ENCODE measurements at places on chromosomes 1 and 21.

DNA sequence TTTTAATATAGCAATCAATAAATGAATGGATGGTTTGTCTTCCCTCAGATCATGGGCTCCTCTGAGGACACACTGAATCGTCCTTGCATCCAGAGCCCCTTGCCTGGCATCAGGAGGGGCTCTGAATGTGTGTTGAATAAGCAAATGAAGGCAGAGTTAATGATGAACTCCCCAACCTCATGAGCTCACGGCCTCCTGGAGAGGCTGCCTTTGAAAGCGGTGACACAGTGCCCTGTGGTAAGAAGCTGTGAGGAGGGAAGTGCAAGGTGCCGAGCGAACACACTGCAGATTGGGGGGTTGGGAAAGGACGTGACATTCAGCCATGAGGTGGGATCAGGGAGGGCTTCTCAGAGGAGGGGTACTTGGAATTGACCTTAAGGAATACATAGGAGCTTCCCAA is 3.2 kb upstream of the PARS2 start:
- DNase-seq: no peak

GRCh38 chr1:169363046-169363730 is 4.4 kb downstream of the NME7 start:
- DNase-seq: no peak

DNA sequence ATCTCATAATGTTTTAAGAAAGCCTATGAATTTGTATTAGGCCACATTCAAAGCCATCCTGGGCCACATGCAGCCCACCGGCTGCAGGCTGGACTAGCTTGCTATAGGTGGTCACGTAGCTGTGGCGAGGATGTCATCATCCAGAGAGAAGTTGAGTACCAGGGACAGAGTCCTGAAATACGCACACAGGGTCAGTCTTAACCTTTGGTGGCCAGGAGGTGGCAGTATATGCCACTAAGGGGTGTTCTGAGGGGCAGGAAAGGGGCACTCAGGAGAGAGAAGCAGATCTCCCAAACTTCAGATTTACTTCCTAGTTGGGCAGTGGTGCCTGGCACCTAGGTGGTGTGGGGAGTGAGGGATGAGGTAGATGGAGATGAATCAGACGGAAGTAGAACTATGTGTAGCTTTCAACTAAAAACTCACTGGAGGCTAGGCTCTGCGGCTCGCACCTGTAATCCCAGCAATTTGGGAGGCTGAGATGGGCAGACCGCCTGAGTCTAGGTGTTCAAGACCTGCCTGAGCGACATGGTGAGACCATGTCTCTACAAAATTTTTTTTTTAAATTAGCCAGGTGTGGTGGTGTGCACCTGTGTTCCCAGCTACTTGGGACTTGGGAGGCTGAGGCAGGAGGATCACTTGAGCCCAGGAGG is 16.3 kb upstream of the CDK18 start:
- DNase-seq: no peak

DNA sequence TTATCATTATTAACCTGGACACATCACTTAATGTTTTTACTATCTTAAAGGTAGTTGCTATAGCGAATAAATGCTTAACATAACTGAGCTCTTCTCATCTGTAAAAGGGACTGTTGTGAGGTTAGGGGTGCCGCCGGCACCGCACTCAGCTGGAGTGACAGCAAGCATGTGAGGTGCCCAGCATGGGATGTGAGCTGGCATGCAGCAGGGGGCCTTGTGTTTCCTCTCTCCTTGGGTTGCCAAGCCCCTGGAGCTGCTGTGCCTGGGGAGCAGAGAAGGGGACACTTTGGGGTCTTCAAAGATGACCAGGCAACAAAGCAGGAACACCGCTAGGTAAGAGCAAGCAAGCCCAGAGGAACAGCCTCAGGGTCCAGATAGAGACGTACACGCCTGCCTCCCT is 2.1 kb upstream of the ZC3H12A start:
- DNase-seq: no peak

- no peak for DNase-seq
Measured at GRCh38 chr1:90335558-90335957, 340.6 kb downstream of the ZNF326 start.

GRCh38 chr1:9397047-9397446 is 104.4 kb downstream of the SPSB1 start:
- DNase-seq: no peak

GRCh38 chr1:3453891-3454810 is at the start of gene ARHGEF16:
Gene ARHGEF16, plus strand, starts transcription at chr1:3454665. Its CDS starts 8,420 bp downstream, at chr1:3463085.
- DNase-seq: no peak

- no peak for DNase-seq
Measured at GRCh38 chr1:244006961-244007360, 44.1 kb upstream of the ZBTB18 start.

DNA sequence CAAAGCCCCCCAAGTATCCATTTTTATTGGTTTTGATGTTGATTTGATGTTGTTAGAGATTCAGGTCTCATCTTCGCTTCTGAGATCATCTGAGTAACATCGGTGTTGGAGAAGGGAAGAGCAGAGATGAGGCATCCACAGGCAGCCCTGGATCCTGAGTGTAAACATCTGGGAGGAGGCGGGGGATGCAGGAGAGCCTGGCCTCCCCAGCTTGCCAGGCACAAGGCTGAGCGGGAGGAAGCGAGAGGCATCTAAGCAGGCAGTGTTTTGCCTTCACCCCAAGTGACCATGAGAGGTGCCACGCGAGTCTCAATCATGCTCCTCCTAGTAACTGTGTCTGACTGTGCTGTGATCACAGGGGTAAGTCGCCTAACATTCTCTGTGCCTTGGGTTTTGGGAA is at the start of gene PROK1:
PROK1 (plus strand) TSS at position 221 of the 400 bp plus-strand sequence; CDS start at position 289, 68 bp downstream.
- no peak for DNase-seq

- DNase-seq: no peak
Measured at GRCh38 chr1:230136453-230137336, 69.7 kb downstream of the GALNT2 start.

DNA sequence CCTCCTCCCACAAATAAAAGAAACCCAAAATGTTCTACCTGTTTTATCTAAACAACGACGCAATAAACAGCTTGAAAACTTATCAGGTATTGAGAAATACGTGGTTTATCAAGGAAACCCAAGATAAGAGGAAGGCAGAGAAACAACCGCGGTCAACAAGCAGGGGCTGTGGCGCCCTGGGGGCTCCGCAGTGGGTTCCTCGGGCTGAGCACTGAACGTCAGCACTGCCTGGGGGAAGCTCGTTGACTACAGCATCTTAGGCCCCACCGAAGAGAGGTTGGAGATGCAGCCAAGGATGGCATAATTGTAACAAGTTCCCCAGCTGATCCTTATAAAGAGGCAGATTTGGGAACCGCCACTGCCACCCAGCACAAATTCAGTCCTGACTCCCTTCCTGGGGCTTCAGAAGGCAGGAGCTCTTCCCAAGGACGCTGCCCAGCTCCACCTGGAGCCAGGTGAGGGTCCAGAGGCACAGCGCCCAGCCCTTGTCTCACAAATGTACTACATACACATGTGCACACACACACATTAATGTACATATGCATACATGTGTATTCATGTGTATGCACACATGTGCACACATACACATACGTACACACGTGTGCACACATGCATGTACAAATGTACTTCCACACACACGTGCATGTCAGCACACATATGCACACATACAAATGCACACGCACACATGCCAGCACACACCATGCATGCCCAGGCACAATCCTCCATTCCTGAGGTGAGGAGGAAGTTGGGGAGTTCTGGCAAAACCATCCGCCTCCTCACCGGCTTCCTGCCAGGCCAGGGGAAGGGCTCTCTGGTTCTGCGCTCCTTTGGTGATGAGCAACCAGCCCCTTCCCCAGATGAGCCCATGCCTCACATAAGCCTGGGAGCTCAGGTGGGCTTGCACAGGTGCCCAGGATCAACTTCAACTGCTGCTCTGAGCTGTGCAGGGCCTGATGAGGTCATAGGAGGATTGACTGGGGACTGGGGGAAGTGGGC is 251.1 kb downstream of the NPHP4 start:
- DNase-seq: peak; percentile 16

DNA sequence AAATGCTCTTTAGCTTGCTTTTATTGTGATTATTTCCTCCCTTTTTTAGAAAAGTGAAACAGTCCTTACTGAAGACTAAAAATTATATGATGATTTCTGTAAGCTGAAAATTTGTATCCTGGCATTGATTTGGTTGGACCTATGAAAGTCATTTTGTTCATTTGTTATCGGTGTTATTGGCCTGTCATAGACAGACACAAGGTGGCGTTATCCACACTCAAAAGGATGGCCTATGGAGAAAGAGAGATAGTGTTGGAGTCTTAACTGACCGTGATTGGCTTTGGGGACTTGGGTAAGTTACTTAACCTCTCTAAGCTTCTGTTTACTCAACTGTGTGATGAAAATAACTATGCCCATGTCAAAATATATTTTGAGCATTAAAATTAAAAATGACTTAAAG is 203.6 kb upstream of the CHODL start:
- DNase-seq: no peak

DNA sequence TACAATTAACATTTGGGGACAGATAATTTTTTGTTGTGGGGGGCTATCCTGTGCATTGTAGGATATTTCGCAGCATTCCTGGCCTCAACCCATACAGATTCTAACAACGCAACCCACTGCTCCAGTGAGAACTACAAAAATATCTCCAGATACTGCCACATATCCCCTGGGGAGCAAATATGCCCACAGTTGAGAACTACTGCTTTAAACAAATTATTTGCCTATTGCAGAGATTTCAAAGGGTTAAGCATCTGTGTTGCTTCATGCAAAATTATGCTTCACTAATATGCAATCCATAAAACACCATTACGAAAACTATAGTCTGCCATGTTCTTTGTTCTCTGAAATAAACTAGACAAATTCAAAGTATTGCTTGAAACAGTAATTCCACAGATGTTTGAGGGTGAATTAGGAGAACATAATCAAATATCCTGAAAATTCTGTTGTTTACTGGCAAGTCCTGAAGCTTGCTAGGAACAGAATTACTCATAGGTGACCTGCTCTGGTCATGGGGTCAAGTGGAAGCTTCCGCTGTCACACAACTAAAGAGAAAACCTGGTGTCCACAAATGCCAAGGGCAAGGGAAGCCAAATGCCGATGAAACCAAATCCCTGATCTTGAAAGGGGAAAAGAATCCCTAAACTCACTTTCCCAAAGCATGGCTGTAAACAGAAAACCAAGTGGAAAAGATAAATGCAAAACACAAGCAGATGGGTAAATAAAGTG is 149.4 kb downstream of the RERE start:
- no peak for DNase-seq

DNA sequence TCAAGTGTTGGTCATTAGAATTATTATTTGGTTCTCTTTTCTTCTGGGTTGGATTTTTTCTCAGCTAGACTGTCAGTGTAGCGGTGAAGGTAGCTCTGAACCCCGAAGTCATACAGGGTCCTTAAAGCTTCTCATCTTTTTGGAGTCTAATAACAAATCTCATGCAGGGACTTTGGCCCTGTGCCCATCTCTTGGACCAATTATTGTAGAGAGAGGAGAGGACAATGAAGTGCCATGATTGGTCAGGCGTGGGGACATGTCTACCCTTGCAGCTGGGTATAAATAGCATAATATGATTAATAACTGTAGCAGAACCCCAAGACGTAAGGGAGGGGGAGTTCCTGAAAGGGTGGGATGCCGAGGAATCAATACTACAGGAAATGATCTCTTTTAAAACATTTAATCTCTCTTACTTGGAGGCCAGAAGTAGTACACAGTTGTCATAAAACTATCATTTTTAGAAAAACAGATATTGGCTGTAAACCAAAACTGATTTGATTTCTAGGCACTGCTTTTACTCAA is 8.8 kb downstream of the MAGI3 start:
- DNase-seq: no peak

- DNase-seq: no peak
Measured at GRCh38 chr1:219038398-219038797, 135.3 kb upstream of the LYPLAL1 start.

GRCh38 chr21:42833439-42833815 is 45.9 kb downstream of the WDR4 start:
- peak; percentile 43 for DNase-seq

- no peak for DNase-seq
Measured at GRCh38 chr1:176541663-176542062, 78.7 kb downstream of the PAPPA2 start.

DNA sequence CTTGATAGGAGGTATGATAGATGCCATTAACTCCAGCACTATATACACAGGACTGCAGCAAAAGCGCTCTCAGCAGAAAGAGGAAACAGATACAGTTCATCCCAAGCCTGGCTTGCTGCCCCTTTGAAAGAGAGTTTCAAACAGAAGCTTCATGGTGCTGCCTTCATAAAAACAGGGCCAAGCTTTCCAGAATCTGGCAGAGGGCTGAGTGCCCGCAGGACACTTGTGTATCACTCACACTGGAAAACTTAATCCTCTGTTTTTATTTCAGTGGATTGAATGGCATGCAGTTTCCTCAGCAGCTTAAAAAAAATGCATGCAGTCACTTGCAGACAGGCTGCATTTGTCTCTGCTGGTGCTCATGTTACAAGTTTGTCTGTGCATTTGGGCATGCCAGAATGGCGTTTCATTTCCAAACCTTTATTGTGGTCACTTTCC is 40.4 kb downstream of the KCNJ15 start:
- no peak for DNase-seq

DNA sequence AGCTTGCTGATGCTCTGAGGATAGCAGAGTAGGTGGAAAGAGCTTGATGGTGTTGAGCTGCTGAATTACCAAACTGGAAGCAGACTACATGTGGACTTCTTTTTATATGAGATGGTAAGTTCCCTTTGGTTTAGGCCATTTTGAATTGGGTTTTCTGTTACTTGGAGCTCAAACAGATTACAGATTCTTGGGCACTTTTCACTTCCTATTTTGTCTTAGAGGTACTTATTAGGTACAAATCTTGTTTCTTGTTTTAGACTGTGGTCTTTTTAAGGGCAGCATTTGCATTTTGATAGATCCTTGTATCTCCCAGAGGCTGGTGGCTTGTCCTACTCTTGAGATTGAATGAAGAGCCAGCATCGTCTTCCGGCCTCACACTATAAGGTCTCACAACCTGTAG is 70.2 kb downstream of the GADD45A start:
- DNase-seq: no peak

- no peak for DNase-seq
Measured at GRCh38 chr1:29542548-29542947, 306.2 kb downstream of the PTPRU start.

DNA sequence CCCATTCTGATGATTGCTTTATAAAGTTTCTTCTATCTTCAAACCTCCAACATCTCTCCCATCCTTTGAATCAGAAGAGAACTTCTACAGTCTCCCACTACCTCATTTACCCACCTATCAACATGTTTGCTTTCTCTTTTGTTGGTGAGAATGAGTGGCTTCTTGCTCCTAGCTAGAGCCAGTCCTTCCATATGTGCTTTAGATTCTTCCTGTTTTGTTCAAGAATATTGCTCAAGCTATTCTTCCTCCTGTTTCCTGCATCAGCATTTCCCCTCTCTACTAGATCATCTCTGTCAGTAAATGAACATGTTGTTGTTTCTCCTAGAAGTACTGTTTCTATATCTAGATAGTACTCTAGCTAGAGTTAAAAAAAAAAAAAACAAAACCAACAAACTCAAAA is 6.3 kb downstream of the ATF6 start:
- DNase-seq: no peak

GRCh38 chr1:41455479-41456332 is 28.8 kb downstream of the EDN2 start:
- DNase-seq: no peak

GRCh38 chr1:173354937-173355280 is 122.2 kb upstream of the PRDX6 start:
- no peak for DNase-seq

Measured in RWPE2 (cell line).